ENCODE measurements at places on chromosomes 1 and 21.

- DNase-seq, result no peak
Observed at GRCh38 chr1:60911966-60912697, 170.2 kb upstream of the NFIA start.

- no peak for DNase-seq
Observed at GRCh38 chr1:9270290-9270883, 22.3 kb upstream of the SPSB1 start.

- no peak for DNase-seq
Observed at GRCh38 chr1:156098784-156099183, 15.7 kb upstream of the LMNA start.

DNA sequence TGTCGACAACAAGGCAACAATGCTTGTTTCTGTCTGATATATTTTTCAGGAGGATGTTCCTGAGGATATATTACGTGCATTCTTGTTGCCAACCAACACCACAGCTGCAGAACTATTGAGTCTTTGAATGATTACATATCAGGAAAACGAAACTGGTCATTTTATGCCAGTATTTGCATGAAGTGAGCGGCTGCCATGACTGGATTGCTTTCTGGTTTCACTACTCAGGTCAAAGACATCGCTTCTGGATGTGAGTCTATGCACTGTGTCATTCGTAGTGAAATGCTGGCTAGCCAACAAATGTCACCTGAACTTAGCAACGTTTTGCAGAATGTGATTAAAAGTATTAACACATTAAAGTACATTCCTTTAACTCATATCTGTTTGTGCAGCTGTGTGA lies 35.8 kb upstream of the OLFM3 start:
- DNase-seq, result no peak

- no peak for DNase-seq
Observed at GRCh38 chr1:111270771-111271463, 19.7 kb upstream of the CHIA start.

GRCh38 chr1:27058966-27059669 lies 46.5 kb upstream of the TENT5B start:
- no peak for DNase-seq

DNA sequence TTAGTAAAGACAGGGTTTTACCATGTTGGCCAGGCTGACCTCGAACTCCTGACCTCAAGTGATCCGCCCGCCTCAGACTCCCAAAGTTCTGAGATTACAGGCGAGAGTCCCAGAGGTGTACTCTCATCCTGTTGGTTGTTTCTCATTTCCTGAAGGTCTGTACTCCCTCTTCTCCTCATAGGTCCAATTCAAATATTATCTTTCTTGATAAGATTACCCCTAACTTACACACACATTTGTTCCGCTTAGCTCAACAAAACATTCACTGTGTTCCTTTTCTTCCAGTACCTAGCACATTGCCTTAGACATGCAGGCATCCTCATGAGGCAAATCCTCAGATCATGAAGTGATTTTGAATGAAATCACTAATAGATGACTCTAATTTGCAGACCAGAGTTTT lies 72.4 kb upstream of the SSX2IP start:
- no peak for DNase-seq

- DNase-seq, result no peak
Observed at GRCh38 chr21:39300587-39300986, 12.8 kb downstream of the BRWD1 start.

DNA sequence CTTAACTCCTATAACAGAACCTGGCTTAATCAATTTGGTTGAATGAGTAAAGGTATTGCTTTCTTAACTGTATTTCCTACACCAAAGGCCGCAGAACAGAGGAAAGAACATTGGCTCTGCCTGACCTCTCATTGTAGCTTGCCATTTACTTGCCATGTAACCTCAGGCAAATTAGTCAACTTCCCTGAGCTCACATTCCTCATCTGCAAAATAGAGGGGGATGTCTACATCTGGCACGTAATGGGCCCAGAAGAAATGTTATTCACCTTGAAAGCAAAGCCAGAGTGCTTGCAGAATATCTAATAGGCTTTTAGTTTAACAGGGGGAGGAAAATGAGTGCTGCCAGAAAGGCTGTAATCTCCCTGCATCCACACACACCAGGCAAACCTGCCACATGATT lies 44.3 kb downstream of the LAMC2 start:
- DNase-seq, result no peak
